ENCODE measurements at places on chromosomes 1 and 21.

DNA sequence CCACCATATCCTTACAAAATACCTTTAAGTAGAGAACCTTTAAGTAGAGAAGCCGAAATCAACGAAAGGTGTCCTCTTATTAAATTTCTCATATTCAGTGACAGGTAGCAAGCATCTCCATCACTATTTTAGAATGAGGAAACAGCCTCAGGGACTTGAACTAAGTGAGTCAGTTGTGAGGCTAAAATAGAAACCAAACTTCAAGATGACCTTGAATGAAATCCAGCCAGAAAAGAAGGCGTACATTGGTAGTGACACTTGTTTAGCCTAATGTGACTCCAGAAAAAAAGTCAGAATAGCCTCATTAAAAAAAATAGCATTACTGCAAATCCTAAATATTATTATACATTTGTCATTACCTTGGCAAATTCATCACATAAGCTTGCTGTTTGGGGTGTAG is 20.1 kb downstream of the RGS8 start:
- DNase-seq, result no peak

GRCh38 chr1:18901147-18901951 is 1.0 kb downstream of the ALDH4A1 start:
- DNase-seq, result no peak

GRCh38 chr21:26715878-26716506 is 129.2 kb downstream of the ADAMTS1 start:
- peak; percentile 9 for DNase-seq

DNA sequence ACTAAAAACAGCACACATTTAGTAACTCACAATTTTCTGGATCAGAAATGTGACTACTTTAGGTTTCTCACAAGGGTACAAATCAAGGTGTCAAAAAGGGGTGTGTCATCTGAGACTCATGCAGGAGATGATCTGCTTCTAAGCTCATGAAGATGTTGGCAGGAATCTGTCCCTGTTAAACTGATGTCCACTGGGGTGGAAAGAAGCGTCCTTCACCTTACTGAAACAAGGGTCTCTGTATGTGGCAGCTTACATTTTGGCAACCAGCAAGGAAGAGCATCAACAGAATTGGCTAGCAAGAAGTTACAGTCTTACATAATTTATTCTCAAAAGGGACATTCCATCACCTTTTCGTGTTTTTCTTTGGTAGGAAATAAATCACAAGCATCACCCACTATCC is 1223.8 kb downstream of the AMY1C start:
- no peak for DNase-seq

DNA sequence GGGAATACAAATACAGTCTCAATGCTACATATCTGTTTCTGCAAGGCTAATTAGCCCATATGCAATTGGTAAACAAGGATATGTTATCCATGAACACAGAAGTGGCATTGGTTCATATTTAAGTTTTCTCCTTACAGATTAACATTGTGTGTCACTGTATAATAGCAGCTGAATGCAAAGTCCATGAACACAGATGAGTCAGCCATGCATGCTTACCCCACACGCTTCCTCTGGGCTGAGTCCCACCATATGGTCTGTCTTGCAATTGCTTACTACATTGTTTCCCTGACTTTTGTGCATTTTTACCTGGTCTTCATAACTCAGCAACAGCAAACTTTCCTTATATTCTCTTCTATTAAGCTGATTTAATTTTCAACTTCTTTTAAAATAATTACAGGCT is 41.5 kb upstream of the TSNAX start:
- DNase-seq, result no peak

DNA sequence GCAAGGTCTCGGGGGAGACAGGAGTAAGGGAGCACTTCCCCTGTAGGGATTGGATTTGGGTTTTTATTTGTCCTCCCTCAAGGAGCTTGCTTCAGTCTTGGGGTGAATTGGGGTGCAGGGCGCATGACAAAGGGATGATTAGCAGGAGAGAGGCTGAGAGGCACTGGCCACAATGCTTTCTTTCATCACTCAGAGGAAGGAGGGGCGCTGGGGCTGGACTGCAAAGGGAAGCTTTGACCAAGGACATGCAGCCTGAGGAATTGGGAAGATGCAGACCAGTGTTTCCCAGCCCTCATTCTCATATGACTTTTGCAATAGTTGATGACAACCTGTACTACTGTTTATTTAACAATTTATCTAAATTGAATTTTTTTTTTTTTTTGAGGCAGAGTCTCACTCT is 34.1 kb upstream of the PDPN start:
- no peak for DNase-seq

- no peak for DNase-seq
Measured at GRCh38 chr1:201274616-201275252, 8.6 kb upstream of the PKP1 start.

DNA sequence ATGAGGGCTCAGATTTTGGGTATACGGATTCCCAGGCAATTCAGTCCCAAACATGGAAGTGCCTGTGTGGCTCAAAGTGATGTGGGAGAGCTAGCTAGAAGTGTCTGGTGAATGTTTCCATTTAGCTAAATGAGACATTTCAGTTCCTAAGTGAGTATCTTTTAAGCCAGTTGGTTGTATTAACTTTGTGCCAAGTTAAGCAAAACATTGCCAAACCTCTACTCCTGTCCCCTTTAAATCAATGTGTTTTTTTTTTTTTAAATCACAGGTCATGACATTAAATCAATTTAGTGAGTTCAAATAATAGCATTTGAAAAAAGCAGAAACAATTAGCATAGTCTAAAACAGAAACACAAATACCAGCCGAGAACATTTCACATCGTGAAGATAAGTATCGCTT is 230.1 kb downstream of the ASTN1 start:
- no peak for DNase-seq

GRCh38 chr1:215114154-215114933 is 31.8 kb downstream of the KCNK2 start:
- no peak for DNase-seq

DNA sequence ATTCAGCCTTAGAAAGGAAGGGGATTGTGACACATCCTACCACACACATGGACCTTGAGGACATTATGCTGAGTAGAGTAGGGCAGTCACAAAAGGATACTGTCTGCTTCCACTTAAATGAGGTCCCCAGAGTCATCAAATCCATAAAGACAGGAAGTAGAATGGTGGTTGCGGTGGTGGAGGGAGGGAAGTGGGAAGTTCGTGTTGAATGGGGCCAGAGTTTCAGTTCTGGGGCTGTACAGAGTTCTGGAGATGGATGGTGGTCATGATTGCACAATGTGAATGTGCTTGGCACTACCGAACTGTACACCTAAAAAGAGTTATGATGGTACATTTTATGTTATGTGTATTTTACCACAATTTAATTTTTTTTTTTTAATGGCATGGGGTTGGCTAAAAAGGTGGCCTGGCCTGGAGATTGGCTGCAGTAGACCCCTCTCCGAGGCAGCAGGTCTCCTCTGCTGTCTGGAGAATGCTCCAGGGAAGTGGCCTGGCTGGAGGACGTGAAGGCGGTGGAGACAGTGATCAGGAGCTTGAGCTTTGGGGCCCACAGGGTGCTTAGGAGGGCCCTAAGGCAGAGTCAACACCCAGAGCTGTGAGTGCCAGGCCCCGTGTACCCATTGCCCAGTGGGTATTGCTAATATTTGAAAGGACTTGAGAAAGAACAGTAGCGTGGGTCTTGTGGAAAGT is 30.4 kb downstream of the IFNGR2 start:
- no peak for DNase-seq

- no peak for DNase-seq
Measured at GRCh38 chr1:21724098-21724497, 54.9 kb upstream of the RAP1GAP start.

DNA sequence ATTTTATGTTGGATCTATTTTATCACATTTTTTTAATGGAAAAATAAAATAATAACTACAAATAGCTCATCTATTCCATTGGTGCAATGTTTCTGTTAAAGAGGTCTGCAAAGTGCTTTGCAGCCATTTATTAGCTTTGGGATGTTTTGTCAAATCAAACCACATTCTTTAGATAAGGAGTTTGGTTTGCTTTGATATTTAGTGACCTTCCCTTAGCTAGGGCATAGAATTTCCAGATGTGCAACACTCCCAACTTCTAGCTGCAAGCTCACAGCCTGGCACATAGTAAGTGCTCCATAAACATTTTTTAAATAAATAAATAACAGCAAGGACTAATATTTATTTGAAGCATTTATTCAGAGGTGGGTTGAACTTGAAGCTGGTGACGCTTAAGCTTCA is 80.4 kb upstream of the ARHGAP29 start:
- no peak for DNase-seq

GRCh38 chr1:170075186-170075585 is 691 bp upstream of the KIFAP3 start:
- DNase-seq, result no peak

DNA sequence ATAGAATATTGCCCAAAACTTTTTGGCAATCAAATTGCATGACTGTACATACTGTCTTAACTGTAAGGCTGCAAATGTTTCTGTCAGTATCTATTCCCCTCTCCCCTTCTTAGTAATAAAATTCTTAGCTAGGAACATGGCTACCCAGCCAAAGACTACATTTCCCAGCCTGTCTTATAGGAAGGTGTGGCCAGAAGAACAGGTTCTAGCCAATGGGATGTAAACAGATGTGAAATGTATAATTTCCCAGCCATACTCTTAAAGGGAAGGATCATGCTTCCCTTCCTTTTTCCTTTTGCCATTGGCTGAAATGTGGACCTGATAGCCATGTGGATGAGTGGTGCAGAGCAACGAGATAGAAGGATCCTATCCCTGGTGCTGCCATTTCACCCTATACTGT is 7.0 kb upstream of the HIVEP3 start:
- DNase-seq, result no peak

DNA sequence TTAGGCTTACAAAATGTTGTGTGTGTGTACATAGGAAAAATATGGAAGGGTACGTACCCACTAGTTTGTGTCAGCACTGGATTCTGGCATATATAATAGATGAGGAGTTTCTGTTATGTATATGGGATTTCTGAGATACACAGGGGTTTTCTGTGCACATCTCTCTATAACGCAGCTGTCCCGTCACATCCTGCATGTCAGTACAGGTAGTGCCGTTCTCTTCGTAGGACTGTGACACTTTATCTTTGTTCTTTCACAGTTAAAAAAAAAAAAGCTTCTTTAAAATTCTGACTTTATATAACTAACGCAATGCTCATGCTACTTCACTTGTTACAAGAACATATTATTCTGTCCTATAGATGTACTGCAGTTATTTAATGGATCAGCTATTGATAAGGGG is 42.9 kb downstream of the ADARB1 start:
- DNase-seq, result no peak

Measured in T-helper 1 cell (primary cell).